ENCODE measurements at places on chromosomes 6 and 20.

DNA sequence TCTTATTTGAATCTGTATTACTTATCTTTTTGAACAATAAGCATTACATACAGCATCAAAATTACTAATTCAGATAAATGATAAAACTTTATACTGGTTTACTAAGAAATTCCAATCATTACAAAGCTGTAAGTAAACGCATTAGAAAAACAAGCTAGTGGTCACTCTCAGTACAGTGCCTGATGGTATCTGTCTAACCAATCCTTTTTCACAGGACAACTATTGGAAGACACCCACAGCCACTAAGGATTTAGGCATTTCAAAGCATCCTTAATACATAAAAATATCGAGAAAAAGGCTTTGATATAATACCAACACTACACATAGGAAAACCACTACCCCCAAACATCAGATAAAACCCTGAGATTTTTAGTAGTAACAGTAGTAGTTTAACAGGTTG lies 2.6 kb downstream of the CD164 start:
- no peak for DNase-seq

- DNase-seq: no peak
Observed at GRCh38 chr20:25464501-25465242, 57.2 kb downstream of the GINS1 start.

DNA sequence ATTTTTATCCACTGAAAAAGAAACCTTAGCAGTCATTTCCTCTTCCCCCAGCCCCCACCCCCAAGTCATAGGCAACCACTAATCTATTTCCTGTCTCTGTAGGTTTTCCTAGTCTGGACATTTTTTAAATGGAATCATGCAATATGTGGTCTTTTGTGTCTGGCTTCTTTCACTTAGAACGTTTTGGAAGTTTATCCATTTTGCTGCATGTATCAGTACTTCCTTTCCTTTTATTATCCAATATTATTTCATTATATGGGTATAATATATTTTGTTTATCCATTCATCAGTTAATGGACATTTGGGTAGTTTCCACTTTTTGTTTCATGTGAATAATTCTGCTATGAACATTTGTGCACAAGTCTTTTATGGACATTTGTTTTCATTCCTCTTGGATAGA lies 99.3 kb upstream of the BMP5 start:
- no peak for DNase-seq

DNA sequence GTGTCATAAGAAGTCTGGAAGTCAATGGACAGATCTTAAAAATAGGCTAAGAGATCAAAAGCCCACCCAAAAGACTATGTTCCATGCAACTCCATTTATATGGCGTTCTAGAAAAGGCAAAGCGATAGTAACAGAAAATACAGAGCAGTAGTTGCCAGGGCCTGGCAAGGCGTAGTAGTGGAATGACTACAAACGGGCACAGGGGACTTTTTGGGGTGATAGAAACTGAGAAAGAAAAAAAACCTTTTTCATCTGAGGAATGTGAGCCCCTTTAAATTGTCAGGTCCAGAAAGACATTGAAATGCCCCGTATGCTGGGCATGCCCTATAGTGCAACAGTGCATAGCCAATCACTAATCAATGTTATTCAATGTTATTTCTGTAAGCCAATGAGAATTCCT lies 47.2 kb upstream of the FAM50B start:
- no peak for DNase-seq

- no peak for DNase-seq
Observed at GRCh38 chr6:112938650-112939049, 591.5 kb downstream of the RFPL4B start.

GRCh38 chr6:116475141-116475540 lies 14.0 kb downstream of the CALHM6 start:
- no peak for DNase-seq

GRCh38 chr6:140393665-140394540 lies 1019.5 kb upstream of the CITED2 start:
- DNase-seq: no peak

DNA sequence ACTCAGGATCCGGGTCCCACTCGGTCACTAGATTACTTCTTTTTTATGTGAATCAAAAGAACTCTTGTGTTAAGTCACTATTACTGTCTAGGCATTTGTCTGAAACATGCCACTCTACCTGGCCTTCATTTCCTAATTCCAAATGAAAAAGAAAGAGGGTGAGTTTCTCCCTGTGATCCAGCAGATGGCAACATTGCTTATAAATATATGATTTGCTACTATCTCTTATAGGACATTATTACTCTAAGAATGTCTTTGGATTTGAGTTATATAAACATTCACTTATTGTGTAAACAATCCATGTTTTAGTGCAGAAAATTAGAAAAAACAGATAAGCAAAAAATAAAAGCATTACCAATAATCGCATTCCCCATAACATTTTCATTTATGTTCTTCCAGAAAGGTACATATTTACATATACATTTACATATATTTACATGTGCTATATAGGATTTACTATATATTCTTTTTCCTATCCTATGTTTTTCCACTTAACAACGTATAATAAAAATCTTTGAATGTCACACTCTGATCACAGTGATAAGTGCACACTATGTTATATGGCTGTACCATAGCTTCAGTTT lies 66.9 kb downstream of the FAXC start:
- no peak for DNase-seq

DNA sequence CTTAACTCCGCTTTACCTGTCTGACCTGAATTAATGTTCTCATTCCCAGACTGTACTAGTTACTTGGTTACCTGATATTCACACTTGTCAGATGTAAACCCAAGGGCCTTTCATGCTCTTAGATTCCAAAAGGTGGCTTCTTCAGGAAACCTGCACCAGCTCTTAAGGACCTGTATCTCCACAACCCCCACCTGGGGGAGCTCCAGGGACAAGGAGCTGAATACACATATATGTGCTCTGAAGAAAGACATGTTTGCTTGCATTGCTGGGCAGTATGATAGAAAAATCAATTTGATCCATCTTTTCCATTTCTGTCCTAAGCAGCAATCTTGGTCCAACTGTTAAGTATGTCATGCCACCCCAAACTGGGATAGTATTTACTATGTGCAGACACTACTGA lies 64.8 kb upstream of the POU3F2 start:
- DNase-seq: no peak

- DNase-seq: no peak
Observed at GRCh38 chr6:83273596-83273995, 80.4 kb downstream of the RWDD2A start.

- no peak for DNase-seq
Observed at GRCh38 chr20:60422848-60423247, 464.6 kb downstream of the CDH26 start.

DNA sequence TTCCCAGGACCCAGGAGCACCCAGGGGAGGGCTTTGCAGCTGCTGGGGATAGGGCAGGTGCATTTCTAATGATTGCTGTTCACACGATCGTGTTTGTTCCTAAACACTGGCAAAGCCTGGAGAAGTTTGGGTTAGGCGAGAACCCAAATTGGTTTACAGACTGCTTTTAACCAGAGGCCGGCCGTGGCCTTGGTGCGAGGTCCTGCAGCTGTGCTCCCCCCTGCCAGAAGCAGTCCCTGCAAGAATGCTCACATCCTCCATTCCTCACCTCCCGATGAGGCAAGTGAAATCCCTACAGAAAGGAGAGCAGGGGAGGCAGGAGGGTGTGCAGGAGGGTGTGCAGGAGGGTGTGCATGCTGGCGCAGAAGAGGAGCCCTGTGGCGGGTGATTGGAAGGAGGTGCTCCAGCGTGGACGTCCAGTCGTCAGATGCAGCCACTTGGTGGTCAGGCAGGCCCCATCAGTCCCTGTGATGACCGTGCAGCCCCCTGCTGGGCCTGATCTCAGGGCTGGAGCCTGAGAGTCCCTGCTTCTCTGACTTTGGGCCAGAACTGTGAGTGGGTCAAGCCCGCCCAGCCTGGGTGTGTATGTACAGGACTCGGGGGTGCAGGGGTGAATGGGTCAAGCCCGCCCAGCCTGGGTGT lies 55.7 kb upstream of the FRMD1 start:
- DNase-seq: no peak

- DNase-seq: no peak
Observed at GRCh38 chr6:50070101-50070500, 20.4 kb upstream of the DEFB112 start.

GRCh38 chr6:157853902-157854502 lies 31.0 kb downstream of the SNX9 start:
- no peak for DNase-seq

DNA sequence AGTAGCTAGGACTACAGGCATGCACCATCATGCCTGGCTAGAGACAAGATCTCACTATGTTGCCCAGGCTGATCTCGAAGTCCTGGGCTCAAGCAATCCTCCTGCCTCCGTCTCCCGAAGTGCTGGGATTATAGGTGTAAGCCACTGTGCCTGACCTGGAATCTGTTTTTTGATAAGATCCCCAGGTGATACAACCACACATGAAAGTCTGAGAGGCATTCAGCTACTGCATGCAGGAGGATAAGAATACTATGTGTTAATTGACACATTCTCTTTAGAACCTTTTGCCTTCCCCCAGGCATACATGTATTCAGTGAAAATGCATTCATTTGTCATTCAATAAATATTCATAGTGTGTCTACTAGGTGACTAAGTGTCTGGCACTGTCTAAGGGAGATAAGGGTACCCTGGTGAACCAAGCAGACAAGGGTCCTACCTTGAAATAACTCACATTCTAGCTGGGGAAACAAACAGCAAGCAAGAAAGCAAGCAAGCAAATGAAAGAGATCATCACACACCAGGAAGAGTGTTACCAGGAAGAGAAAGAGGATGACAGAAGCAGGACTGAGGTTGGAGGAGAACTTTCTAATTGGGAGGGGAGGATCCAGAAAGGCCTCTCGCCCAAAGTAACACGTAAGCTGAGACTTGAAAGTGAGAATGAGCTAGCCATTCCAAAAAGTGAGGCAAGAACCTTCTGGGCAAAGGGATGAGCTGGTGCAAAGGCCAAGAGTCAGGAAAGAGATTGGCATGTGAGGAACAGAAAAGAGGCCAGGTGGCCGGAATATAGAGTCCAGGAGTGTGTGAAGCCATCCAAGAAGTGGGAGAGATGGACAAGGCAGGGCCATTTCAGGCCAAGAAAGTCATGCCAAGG lies 6.5 kb downstream of the GFOD1 start:
- no peak for DNase-seq

GRCh38 chr6:149164199-149164750 lies 153.2 kb upstream of the TAB2 start:
- DNase-seq: no peak

DNA sequence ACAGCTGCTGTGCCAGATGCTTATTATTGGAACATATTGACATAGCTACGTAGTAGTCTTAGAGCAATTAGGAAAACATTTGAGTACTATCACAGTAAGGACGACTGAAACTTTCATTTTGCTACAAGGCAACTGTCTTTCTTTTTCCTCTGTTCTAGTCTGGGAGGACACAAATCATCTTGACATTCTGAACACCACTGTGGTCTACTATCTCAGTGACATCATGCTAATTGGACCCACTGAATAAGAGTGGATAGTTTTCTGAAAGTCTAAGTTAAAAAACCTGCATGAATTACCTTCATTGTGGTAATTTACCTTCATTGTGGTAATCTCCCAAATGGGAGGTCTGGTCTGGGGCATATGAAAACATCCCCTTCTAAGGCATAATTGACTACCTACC lies 163.3 kb upstream of the MOCS1 start:
- no peak for DNase-seq

- no peak for DNase-seq
Observed at GRCh38 chr6:27092316-27092692, 155.2 kb upstream of the PRSS16 start.

DNA sequence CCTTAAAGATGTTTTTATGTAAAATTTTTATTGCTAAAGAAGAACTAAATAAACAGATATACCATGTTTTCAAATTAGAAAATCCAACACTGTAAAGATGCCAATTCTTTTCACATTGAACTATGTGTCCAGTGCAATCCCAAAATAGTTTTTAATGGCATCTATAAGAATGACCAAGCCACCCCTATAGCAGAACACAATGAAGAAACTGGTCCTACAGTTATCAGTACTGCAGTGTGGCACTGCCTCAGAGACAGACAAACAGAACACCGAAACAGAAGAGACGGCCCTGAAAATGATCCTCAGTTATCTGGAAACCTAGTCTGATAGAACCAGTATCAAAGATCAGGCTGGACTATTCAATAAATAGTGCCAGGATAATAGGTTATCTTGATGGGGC lies 41.9 kb downstream of the KIF13A start:
- no peak for DNase-seq

GRCh38 chr6:3072798-3073197 lies 4.5 kb downstream of the RIPK1 start:
- DNase-seq: no peak

DNA sequence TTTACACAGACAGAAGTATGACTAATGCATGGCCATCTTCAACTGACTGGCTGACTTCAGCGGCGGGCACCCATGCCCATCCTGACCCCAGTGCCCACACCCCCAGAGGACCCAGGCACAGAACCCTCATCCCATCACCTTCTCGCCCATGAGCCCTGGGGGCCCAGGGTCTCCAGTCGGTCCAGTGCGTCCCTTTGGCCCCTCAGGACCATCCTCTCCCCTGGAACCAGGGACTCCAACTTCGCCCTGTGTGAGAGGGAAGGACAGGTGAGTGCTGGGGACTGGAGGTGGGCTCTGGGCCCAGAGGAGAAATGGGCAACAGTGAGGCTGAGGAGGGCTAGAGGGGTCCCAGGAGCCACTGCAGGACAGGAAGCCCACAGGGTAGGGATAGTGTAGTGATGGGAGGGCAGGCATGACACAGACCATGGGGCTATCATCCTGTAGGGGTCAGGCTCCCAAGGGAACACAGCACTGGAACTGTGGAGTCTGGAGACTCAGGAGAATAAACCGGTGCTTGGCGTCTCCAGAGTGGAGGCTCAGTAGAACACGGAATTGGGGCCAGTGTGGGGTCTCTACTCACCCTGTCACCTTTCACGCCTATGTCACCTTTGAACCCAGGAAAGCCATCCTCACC lies 16.7 kb downstream of the COL11A2 start:
- no peak for DNase-seq

DNA sequence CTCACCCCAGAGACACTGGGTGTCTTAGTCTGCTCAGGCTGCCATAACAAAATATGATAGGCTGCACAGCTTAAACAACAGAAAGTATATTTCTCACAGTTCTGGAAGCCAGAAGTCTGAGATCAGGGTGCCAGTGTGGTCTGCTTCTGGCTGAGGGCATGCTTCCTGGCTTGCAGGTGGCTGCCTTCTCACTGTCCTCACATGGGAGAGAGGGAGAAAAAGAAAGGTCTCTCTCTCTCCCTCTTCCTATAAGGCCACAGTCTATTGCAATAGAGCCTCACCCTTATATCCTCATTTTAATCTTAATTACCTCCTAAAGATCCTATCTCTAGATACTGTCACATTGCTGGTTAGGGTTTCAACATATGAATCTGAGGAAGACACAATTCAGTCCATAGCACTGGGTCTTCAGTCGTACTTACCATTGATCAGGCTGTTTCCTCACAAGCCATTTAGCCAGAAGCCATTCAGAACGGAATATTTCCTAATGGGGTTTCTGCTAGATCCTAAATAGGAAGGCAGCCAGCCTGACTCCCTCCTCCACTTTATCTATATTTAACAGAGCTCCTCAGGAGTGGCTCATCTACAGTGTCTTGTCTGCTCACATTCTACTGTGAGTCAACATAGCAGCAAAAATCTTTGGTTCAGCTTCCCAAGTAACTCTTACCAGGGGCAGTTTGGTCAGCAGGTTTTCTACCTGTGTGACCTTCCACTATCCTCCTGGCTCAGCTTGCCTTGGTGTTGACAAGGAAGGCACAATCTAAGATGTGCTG lies 42.2 kb downstream of the CD164 start:
- DNase-seq: no peak

- no peak for DNase-seq
Observed at GRCh38 chr6:144377586-144378210, 92.6 kb downstream of the UTRN start.

Measured in activated T-helper 1 cell treated with Interleukin-2 at 50 U/mL for 16 hours (primary cell).